Bronchial smooth muscle cell (primary cell): ENCODE measurements at places on chromosomes 16 and 17. TPM values are rescaled to one million over a fixed set of nuclear protein-coding genes. Genes with fewer than 3 reads are reported as not detected.

Gene KRTAP4-5
- total RNA-seq = not detected in 2 replicates

Gene ELMO3
- 0.26 and 0.32 TPM in 2 replicates for total RNA-seq

Gene ITGB4
- under 0.01 and 0.60 TPM in 2 replicates for total RNA-seq

Gene TTLL6
- total RNA-seq = not detected in 2 replicates

Gene MMP15
- total RNA-seq = 1.2 and 1.3 TPM in 2 replicates

Gene TMEM114
- not detected in 2 replicates for total RNA-seq

Gene ENDOV
- 25.6 and 30.1 TPM in 2 replicates for total RNA-seq

Gene RBFOX1
- not detected in 2 replicates for total RNA-seq

Gene SMPD3
- under 0.01 and 0.09 TPM in 2 replicates for total RNA-seq

Gene SEC14L5
- total RNA-seq = 0.32 and 0.94 TPM in 2 replicates

Gene C17orf67
- total RNA-seq = 0.32 and 0.60 TPM in 2 replicates

Gene CCL5
- not detected in 2 replicates for total RNA-seq

Gene SPHK1
- 18.4 and 24.6 TPM in 2 replicates for total RNA-seq

Gene LIG3
- 25.5 and 36.3 TPM in 2 replicates for total RNA-seq
